ENCODE measurements at places on chromosomes 5 and 9. TPM values are rescaled to one million over a fixed set of nuclear protein-coding genes. Genes with fewer than 3 reads are reported as not detected.

- DNase-seq: no peak
Measured at GRCh38 chr9:127114606-127115005, 7.8 kb downstream of the ANGPTL2 start.

GRCh38 chr5:55415071-55415470 lies 107.3 kb downstream of the MTREX start:
- DNase-seq: no peak

- DNase-seq: no peak
Measured at GRCh38 chr5:176700239-176700847, 53.1 kb downstream of the TSPAN17 start.

DNA sequence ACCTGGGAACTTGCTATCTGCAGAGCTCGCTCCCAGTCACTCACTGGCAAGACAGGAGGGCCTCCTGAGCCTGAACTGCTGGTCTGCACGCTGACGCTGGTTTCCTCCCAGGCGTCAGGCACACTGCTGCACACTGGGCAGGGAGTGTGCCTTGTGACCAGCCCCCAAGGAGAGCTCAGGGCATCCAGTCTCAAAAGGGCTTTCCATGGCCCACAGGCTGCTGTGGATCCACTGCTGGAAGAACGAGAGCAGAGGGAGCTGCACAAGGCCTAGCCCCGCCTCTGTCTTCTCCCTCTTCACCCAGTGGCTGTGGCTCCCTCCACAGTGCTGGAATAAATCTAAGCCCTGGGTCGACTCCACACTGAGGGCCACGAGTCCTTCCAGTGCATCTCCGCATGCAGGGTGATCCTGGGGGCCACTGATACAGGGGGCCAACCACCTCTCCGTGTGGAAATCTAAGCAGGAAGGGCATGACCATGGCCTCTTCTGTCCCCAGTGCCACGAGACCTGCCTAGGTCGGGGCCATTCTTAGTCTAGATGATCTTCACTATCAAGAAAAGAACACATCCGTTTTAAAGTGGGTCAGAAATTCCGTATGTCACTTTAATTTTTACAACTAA lies 93.6 kb downstream of the CAMSAP1 start:
- no peak for DNase-seq

GRCh38 chr5:181111010-181111409 lies 20.0 kb downstream of the OR2V1 start:
- no peak for DNase-seq

DNA sequence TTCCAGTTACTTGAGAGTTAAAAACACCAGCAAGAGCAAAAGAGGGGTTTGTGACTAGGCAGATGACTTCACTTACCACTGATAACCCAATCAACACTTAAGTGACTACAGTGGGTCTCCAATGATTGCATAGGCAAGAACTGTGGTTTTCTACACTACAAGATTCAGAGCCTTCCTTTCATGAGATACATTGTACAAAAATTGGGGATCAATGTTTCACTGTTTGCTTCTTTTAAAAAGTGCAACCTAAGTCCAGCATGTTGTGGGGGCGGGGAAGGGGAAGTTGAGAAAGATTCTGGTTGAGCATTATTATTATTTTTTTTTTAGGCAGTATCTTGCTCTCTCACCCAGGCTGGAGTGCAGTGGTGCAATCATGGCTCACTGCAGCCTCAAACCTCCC lies 3.6 kb downstream of the IQGAP2 start:
- no peak for DNase-seq

DNA sequence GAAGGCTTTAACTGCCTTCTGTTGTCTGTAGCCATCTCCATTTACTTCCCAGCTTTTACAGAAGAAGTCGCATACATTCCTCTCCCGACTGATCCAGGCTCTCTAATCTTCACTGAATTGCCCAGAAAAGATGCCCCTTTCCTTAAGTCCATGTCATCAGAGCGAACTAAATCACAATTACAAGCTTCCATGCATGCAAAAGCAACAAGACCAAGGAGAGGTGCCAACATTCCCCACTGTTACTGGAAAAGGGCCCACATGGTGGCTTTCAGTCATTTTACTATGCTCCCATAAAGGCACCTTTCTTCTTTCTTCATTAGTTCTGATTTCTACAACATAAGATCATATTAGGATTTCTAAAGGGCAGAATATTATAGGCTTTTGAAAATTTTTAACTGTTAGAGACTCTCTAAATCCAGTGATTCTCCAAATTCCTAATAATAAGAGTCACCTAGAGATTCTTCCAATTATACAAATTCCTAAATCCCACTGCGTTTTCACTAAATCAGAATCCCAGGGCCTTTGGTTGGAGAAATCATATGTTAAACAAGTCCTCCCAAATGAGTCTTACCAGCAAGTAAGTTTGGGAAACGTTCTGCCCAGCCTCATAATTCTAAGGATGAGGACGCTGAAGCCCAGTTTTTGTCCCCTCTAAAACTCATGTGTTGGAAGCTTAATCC lies 17.0 kb upstream of the ZFR start:
- no peak for DNase-seq

GRCh38 chr9:40911647-40912046 lies 216.8 kb downstream of the FOXD4L6 start:
- DNase-seq: no peak

DNA sequence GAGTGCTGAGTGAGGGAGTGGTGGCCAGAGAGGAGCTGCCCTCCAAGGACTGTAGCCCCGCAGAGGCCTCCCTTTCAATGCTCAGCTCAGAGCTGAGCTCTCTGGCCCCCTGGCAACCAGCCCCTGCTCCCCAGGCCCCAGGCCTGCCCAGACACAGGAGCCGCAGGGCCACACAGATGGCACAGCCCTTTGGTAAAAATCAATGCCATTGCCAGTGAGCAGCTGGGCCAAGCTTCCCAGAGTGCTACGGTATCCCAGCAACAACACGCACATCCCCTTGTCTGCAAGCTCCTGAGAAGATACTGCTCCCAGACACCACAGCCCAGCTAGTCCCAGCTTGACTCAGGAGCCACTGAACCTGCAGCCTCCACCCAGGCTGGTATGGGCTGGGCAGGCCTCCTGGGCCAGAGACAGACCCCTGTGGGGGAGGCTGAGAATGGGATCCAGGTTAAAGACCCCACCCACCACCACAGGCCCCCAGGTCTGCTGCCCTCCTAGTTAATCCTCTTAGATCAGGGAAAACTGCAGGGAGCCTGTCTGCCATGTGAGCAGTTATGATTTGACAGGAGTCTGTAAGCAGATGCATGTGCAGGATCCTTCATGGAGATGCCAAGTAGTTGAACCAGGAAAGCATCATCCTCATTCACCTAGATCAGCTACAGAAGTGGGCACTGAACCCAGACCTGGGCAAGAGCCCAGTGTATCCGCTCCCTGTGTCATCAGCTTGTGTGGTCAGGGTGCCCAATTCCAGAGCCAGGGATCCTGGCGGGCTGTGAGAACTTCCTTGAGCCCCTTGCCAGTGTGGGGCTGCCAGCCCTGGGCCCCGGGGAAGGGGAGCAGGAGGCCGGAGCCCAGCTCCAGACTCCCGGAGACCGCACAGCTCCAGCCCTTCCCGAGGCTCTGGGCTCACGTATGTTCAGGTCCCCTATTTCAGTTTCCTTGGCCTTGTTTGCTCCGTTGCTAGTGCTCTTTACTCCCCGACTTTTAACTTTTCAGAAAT lies 26.7 kb upstream of the ADAMTS2 start:
- no peak for DNase-seq

- DNase-seq: no peak
Measured at GRCh38 chr9:126423916-126424185, 97.2 kb downstream of the MVB12B start.

DNA sequence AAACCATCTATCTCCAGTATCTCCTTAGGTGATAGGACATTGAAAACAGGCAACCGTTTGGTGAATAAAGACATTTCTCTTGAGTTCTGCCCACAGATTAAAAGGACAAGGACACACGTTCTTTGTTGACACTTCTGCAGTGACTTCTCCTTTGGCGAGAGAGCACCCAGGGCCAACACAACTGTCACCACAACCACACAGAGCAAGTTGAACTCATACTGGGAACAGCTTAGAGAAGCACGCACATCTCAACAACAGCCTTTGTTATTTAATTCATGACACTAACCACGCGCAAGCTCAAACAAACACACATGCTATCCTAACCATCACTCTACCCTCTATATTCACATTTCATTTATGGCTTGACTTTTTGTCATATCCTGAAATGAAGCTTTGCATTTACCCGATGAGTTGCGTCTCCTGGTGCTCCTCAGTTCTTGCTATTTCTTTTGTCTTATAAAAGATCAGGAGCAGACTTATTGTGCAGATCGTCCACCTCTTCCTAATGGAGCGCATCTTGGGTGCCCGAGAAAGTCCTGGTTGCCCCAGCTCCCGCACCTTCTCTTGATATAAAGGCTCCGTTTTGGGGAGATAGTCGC lies 543 bp downstream of the ST8SIA4 start:
- no peak for DNase-seq

DNA sequence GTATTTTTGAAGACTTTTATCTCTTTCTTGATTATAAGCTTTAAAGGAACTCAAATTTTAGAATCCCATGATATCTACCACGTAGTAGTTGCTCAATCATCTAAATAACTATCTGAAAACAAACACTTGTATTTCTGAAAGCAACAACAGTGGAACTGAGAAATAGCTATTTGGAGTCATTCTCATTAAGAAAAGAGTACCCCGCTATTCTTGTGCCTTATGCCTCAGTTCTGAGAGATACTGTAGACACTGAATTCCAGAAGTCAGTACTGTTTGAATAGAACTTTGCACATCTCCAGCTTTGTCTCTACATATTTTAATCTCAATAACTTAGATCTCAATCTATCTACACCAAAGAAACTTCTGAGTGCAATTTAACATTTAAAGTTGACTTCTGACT lies 11.4 kb downstream of the CHD1 start:
- DNase-seq: no peak

- peak; percentile 23 for DNase-seq
Measured at GRCh38 chr9:19174127-19174912, 47.0 kb upstream of the PLIN2 start.

DNA sequence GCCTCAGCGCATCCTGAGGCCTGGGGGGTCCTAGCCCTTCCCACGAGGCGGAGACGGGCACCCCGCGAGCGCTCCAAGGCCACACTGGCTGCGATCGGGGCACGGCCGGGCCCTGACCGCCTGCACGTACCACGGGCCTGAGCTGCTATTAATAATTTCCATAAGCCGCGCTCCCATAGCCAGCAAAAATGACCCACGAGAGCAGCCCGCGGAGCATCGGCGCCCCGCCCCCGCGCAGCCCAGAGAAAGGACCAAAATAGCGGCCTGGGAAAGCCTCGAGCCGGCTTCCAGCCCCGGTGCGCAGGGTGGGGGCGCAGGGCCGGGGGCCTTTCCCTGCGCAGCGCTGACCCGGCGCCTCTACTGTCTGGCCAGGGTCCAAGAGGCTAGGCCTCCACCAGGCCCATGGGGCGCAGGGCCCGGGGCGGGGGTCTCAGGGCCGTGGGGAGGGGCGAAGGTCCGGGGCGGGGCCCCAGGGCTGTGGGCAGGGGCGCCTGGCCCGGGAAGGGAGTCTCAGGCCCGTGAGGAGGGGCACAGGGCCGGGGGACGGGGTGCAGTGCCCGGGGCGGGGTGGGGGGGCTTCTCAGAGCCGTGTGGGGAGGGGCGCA lies 54.4 kb downstream of the EXD3 start:
- DNase-seq: no peak

DNA sequence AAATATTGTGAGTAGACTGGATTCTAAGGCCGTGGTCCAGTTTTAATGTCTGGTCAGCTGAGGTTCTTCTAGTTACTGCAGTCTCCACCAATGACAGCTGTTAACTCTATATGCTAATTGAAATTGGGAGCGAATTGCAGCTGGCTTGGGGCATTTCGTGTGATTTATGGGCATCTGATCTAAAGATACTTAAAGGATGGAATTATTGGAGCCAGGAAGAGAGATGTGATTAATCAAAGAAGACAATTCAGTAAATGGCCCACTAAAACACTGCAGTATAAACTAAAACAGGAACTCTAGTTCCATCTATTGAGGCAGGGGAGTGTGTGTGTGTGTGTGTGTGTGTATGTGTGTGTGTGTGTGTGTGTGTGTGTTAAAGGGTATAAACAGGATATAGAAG lies 157.5 kb upstream of the IQGAP2 start:
- DNase-seq: no peak

DNA sequence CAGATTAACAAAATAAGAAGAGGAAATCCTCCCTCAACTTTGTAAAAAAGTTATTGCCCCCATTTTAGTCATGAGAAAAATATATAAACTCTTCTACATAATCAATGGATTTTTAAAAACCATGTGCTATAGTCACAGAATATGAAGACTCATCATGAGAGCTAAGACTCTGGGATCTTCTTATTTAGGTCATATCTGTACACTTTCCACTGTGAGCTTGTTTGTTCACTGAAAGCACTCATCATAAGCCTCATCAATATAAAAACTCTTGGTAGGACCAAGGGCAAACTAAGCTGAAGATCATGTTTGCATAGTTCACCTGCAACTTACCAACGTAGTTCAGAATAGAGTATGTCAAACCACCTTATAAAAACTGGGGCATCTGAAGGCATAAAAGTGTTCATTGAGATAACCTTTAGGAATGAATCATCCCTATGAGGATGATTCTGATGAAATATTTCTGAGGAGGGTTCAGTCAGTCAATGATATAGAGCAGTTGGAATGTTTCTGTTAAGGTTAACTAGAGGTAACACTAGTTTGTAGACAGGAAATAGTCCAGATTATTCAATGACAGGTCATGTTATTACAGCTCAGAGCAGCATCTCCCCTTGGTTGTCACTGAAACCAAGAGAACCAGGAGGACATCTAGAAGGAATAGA lies 289.9 kb upstream of the SMC2 start:
- no peak for DNase-seq

DNA sequence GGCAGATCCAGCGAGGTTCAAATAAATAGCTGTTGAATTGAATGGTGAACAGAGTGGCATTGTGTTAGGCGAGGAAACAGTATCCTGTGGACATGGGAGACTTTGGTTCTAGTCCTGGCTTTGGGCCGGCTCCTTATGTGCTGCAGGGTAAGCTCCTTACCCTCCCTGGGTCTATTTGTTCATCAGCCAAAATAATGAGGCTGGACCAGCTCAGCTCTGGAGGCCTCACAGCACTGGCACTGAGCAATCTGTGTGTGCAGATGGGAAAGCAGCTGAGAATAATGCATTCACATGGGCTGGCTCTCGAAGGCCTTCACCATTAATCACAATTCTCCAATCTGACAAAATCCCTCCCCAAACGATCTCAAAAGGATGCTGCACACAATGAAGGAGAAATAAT lies 81.9 kb downstream of the APBA1 start:
- no peak for DNase-seq

GRCh38 chr5:127568166-127568565 lies 50.7 kb downstream of the PRRC1 start:
- DNase-seq: no peak

- no peak for DNase-seq
Measured at GRCh38 chr9:87469793-87470465, 27.7 kb upstream of the DAPK1 start.

CEP120 gene
- 18.1 TPM for total RNA-seq

PFN3 gene
- total RNA-seq: not detected

ORM2 gene
- total RNA-seq: 0.84 TPM

GFI1B gene
- 0.56 TPM for total RNA-seq

ZCCHC7 gene
- 24.8 TPM for total RNA-seq

MRPS30 gene
- total RNA-seq: 72.6 TPM

BTNL8 gene
- total RNA-seq: not detected

TRPM6 gene
- total RNA-seq: 0.18 TPM

PCSK1 gene
- total RNA-seq: not detected

PLEKHG4B gene
- 0.37 TPM for total RNA-seq

SLC2A6 gene
- total RNA-seq: 5.3 TPM

All from activated T-cell treated with anti-CD3 and anti-CD28 coated beads, Interleukin-2, amount 50 U/mL, for 4 hours (primary cell).